ENCODE measurements at places on chromosomes 12 and 14.

- peak; percentile 59 for DNase-seq
Measured at GRCh38 chr14:20623798-20624197, 17.7 kb downstream of the OR6S1 start.

DNA sequence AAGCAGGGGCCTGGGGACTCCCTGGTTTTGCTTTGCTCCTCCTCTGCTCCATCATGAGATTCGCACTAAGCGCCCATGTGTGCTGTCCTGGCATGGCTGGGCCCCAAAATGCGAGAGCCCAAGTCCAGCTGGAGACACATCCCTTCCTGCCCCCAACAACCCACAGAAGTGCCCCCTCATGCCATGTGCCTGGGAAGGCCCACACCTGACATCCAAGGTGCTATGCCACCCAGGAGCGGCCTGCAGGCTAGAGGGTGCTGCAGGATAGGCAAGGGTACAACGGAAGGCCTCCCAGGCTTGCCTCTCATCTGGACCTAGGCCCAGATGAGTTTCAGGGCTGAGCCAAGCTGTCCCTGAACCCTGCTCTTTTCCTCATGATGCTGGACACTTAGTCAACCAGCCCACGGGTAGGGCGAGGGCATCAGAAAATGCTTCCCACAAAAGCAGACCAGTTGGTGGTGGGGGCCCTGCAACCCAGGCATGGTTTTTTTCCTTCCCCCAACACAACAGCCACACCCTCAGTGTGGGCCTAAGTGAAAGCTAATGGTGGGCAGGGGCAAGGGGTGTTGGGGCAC is 13.2 kb upstream of the KRT80 start:
- DNase-seq, result no peak

- peak; percentile 52 for DNase-seq
Measured at GRCh38 chr12:111546758-111547383, 52.2 kb downstream of the ATXN2 start.

DNA sequence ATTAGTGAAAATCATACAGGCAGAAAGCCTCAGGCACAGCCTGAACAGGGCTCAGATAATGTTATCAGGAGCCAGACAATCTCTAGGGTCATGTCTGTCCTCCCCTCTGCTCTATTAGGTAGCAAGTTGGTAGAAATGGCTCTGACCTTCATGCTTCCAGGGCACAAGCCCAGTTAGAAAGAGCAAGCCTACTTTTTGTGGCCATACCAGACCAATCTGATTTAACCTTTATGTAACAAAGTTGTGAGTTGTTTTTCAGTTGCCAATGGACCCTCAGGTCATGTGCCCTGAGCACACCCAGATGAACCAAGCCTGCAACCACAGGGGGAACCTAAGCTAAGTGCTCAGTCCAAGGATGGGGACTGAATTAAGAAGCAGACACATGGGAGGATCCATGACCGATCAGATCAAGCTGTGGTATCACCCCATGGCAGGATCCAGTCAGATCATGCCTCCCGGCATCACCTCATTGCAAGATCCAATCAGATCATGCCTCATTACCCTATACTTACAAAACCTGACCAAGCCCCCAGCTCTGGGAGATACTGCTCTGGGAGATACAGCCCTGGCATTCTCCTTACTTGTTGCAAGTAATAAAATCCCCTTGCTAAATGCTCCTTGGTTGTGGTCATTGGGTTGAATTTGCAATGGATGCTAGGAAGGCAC is 18.8 kb upstream of the HIGD1C start:
- no peak for DNase-seq

DNA sequence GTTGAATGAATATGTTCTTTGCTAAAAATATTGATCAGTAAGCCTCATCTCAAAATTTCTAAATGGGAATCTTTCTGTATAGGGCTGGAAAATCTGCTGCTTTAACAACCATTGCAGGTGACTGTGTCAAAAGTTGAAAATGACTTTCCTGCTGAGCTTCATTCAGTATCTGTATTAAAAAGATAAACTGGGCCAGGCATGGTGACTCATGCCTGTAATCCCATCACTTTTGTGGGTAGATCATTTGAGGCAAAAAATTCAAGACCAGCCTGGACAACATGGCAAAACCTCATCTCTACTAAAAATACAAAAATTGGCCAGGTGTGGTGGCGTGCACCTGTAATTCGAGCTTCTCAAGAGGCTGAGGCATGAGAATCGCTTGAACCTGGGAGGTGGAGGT is 213.7 kb upstream of the SYT10 start:
- no peak for DNase-seq

DNA sequence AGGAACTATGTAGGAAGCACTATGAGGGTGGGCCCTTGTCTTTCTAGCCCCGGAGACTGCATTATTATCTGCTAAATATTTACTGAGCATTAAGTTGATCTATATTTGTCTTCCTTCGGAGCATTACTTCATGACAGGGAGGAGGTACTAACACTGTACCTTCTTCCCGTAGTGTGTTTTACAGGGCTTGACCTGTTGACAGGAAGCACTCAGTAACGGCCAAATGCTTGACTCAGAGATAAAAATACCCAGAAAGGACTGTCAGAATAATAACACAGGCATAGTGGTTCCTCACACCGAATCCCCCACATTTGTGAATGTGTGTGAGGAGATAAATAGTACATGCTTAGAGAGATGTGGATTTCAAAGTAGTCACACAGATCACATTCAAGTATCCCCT is 466.6 kb downstream of the EGLN3 start:
- DNase-seq, result no peak

DNA sequence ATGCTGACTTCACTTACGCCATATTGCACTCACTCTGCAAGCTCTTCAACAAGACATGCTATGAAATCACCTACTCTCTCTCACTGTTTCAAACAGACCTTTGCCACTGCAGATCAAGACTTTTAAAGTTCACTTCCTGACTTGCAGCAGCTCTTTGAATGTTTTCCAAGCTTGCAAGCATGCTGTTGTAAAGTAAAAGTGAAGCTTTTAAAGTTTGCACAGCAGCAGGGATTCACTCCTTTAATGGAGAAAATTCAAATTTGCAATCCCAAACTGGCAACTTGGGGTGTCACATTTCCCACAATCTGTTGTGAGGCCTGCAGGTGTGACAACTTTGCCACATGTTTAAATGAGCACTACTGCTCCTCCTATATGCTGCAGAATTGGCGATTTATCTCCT is 270.9 kb downstream of the ALX1 start:
- DNase-seq, result no peak

- DNase-seq, result no peak
Measured at GRCh38 chr12:130583317-130583716, 132.8 kb downstream of the RIMBP2 start.

- DNase-seq, result no peak
Measured at GRCh38 chr12:55017416-55017925, 2.3 kb upstream of the NEUROD4 start.

Measured in activated CD4-positive, alpha-beta T cell treated with anti-CD3 and anti-CD28 coated beads for 48 hours (primary cell).